NCI-H446 treated with DMSO at 0.1 percent for 48 hours (cell line): ENCODE measurements at places on chromosomes 2 and 18.

GRCh38 chr18:43648002-43648401 is 370.7 kb upstream of the SYT4 start:
- DNase-seq, result no peak

DNA sequence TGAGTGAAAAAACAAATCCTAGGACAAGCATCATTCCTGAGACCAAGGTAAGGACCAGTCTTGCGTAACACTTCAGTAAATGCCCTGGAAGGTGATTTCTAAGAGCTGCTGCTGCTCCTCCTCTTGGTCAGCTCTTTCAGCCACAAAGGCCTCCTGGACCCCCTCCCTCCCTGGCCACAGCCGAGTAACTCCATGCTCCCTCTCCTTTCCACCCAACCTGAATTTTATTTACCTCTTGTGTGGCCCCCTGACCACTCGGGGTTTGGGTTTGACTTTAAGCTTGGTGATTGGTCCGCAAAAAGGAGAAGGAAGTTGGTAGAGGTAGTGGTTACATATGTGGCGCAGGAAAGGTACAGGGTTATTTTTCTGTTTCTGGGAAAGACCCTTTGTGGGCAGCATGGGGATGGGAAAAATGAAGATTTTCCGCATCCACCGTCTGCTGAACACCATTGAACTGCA is 9.2 kb downstream of the HTRA2 start:
- no peak for DNase-seq

- no peak for DNase-seq
Measured at GRCh38 chr2:31411771-31412170, 2.8 kb downstream of the XDH start.

DNA sequence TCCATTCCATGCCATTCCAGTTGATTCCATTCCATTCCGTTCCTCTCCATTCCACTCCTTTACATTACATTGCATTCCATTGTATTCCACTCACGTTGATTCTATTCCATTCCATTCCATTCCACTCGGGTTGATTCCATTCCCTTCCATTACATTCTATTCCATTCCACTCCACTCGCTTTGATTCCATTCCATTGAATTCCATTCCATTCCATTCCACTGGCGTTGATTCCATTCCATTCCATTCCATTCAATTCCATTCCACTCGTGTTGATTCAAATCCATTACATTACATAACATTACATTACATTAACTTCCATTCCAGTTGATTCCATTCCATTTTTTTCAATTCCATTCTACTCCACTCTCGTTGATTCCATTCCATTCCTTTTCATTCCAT is 1142.8 kb downstream of the RPIA start:
- no peak for DNase-seq

- no peak for DNase-seq
Measured at GRCh38 chr2:241637795-241638660, 535 bp downstream of the ATG4B start.

- no peak for DNase-seq
Measured at GRCh38 chr2:110095994-110096633, 19.5 kb downstream of the MALL start.

- no peak for DNase-seq
Measured at GRCh38 chr2:179455172-179455524, 190.5 kb upstream of the SESTD1 start.

DNA sequence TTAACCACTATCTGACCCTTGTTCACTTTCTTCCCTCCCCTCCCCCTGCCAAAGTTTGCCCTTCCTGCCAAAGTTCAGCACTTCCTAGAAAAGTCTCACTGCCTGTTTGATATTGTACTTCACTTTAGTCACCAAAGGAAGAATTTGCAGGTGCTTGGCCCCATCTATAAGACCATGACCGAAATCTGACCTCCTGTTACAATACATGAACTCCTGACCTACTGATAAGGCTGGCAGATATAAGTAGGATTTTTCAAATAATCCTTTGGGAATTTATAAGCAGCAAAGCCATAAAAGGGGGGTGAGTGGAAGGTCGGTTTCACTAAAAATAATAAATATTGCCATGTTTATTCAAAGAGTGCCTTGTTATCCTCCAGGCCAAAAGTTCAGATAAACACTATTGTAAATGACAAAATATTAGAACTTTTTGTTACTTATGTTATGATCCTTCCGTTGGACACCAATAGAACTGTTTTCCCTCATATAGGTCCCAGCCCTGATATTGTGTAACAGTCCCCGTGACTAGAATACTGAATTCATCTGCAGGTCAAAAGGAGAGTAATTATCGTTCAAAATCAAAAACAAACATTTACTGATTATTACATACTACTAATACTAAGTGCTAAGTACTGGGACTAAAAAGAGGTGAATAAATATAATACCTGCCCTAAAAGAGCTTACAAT is 277.6 kb downstream of the EXOC6B start:
- DNase-seq, result no peak

DNA sequence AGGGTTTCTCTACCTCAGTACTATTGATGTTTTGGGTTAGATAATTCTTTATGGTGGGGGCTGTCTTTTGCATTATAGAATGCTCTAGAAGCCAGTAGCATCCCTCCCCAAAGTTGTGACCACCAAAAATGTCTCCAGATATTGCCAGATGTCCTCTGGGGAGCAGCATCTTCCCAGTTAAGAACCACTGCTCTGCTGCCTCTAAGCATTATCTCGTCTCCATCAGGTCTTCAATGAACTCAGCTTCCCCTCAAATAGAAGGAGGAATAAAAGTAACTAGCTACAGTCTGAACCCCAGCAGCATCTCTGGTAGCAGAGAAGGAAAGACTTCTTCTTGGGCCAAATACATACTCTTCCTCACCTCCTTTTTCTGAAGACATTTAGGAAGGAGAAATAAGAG is 244.1 kb downstream of the AGPS start:
- DNase-seq, result no peak

GRCh38 chr2:101476605-101477208 is 1.8 kb upstream of the RFX8 start:
- no peak for DNase-seq

GRCh38 chr2:153403940-153404339 is 74.6 kb downstream of the RPRM start:
- DNase-seq, result no peak

DNA sequence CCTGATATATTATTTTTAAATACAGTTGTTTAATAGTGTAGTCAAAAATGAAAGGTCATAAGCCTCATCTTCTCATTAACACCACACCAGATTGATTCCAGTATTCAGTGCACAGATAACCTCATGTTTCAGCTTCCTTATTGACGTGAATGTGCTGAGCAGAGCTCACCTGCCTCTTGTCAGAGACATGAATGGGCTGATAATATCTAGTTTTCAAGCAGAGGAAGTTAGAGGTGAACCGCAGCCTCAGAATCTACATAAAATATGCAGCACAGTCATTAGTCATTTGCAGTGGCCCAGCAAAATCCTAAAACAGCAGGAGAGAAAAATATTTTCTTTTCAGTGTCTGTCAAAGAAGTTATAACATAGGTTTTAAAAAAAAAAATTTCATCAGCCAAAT is 216.2 kb downstream of the GBX2 start:
- DNase-seq, result no peak

DNA sequence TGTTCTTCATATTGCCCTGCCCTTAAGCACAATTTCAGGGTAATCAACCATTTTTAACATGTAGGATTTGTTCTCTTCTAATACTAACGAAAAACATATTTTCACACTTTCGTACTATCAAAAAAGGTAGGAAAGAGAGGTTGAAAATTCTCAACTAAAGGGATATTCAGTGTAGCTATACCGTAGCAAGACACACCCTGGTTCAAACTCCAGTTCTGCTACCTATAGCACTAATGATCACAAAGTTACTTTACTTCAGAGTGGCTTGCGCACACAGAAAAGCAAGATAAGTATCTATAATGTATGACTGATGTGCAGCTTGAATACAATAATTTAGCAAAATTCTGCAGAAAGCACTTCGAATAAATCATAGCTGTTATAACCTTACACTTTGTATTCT is 125.8 kb upstream of the CD226 start:
- DNase-seq, result no peak
